ENCODE measurements at places on chromosomes 5 and 9. TPM values are rescaled to one million over a fixed set of nuclear protein-coding genes. Genes with fewer than 3 reads are reported as not detected.

DNA sequence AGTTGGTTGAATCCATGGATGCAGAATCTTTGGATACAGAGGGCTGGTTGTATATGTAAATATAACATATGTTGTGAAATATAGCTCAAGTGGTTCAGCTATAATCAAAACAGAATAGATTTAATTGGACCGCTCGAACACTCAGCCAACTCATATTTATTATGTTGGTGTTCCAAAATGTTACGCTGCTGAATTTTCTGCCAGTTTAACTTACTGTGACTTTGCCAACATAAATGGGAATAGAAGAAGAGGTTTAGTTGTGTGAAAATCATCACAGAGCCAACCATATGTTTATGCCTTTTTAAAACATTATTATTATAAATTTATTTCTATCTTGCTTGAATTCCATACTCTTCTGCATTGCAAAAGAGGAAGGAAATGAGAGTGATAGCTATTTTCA lies 178.2 kb upstream of the FBXL7 start:
- no peak for DNase-seq

DNA sequence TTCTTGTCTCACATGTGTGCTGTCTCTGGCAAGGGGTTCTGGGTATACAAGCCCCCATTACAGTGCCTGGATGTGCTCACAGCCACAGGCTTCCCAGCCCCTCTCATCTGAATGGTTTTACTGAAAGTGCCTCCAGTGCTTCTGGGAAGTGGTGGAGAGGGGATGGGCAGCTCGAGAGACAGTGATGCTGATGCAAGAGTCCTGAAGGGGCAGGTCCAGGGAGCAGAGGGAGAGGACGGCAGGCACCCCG lies 93.5 kb downstream of the PHF2 start:
- DNase-seq, result no peak

- DNase-seq, result no peak
These were observed 7.4 kb downstream of the ZER1 start for GRCh38 chr9:128764361-128764760.

DNA sequence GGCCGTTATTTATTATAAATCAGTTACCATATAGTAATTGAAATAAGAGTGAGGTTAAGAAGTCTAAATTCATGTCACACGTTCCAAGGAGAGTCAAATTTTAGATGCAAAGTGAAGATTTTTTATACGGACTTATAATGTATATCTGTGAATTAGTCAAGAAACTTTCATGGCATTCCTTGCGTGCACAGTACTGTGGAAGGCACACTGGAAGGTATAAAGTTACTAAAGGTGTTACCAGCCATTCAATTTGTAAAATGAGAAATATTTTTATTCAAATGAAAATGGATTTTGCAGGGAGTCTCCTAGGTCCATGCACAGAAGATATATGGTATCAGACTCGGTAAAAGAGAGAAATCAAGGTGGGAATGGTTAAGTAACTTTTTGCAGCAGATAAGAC lies 408.1 kb upstream of the CTNND2 start:
- no peak for DNase-seq

The RNF14 gene
- 31.6 TPM for total RNA-seq

The PCDHB7 gene
- not detected for total RNA-seq

The CCL27 gene
- total RNA-seq, result not detected
